ENCODE measurements at places on chromosomes 16 and 17. TPM values are rescaled to one million over a fixed set of nuclear protein-coding genes. Genes with fewer than 3 reads are reported as not detected.

The KRTAP4-1 gene
- not detected for total RNA-seq

The CBFA2T3 gene
- 2.5 TPM for total RNA-seq

The VMO1 gene
- 4.8 TPM for total RNA-seq

The USP43 gene
- 4.2 TPM for total RNA-seq

The KRTAP4-4 gene
- total RNA-seq = not detected

The SOCS7 gene
- 13.6 TPM for total RNA-seq

The TBC1D3D gene
- 2.6 TPM for total RNA-seq

The SLC22A31 gene
- 0.75 TPM for total RNA-seq

The GPRC5B gene
- not detected for total RNA-seq

The SLC46A1 gene
- 0.84 TPM for total RNA-seq

The CA7 gene
- total RNA-seq = not detected

The HBA2 gene
- not detected for total RNA-seq

The KRTAP9-2 gene
- total RNA-seq = not detected

The SAMD14 gene
- 2.1 TPM for total RNA-seq

The MMP2 gene
- total RNA-seq = not detected

The TNP2 gene
- total RNA-seq = not detected

The FBXO39 gene
- 0.40 TPM for total RNA-seq

The FSCN2 gene
- 0.26 TPM for total RNA-seq

The RNF222 gene
- 1.1 TPM for total RNA-seq

The CACNG5 gene
- not detected for total RNA-seq

The KRTAP1-1 gene
- total RNA-seq = not detected

The CDH11 gene
- not detected for total RNA-seq

The PDILT gene
- not detected for total RNA-seq

The KRT28 gene
- not detected for total RNA-seq

The ERAL1 gene
- total RNA-seq = 27.3 TPM

Measured in natural killer cell (primary cell).